Left renal cortex interstitium (tissue), 4 donors: ENCODE measurements at places on chromosomes 11 and 22.

DNA sequence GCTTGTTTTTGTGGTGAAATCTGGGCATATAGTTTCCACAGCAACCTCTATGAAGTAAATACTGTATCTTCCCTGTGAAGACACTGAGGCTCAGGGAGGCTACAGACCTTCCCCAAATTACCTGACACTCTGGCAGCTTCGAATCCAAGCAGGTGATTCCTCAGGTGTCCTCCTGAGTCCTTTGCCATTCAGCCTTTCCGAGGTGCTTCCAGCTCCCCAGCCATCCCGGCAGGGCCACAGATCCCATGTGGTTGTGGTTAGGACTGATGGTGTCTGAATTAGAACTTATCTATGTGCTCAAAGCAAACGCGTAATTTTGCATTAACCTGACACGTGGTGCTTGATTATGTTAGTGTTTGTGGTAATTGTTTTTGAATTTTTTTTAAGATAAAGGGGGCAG is 785.6 kb downstream of the BRD1 start:
- no peak for DNase-seq

- DNase-seq: no peak
Measured at GRCh38 chr11:133619397-133619796, 87.1 kb upstream of the OPCML start.

DNA sequence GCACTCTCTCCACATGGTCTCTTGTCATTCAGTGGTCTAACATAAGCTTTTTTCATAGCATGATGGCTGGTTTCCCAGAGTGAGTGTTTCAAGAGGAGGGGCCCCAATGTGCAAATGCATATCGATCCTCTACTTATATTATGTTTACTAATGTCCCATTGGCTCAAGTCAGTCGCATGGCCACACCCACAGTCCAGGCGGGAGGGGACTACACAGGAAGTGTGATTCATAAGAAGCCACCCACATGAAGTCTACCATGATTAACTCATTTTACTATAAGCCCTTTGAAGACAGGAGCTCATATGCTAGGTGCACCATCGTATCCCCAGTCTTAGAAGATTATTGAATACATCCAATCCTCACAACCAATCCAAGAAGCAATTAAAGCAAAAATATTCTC is 89.5 kb upstream of the ISX start:
- DNase-seq: no peak

- no peak for DNase-seq
Measured at GRCh38 chr11:20064961-20065405, 95.3 kb downstream of the DBX1 start.

DNA sequence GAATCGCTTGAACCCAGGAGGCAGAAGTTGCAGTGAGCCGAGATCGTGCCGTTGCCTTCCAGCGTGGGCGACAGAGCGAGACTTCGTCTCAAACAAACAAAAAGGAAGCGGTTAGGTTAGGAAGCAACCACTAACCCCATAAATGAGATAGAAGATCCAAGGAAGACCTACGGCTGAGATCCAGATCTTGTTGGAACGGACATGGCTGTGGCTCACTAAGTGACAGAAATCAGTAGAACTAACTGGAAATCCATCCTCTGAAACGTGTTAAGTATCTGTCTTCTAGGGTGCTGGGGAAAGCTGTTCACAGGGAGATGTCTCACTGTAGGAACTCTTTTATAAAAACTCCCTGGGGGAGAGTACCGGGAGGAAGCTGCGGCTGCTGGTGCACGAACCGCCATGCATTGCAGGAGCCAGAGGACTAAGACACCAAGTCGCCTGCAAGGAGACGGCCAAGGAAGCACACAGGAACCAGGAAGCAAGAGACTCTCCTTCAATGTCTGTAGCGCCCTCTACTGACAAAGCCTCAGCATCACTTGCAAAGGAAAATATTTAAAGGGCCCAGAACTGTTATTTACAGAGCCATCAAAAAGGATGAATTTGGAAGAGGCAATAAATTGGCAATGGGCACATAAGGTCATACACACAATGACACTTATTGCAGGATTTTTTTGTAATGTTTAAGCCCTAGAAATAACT is 16.9 kb upstream of the SPTY2D1 start:
- DNase-seq: no peak

DNA sequence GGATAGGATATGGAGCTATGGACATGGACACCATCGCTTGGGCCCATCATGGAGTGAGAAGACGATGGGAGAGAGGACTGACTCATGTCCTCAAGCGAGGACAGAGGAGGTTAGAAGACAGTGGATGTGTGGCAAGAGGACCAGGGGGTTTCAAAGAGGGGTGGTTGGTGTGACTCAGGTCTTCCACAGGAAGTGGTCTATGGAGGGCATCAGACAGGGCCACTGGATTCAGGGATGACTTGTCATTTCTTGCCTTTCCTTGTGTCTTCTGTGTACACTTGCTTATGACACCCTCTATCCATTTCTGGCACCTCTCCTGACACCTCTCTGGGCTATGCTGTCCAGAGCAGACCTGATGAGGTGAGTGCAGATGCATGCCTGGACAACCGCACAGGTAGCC is 115.4 kb downstream of the OSBP2 start:
- no peak for DNase-seq

DNA sequence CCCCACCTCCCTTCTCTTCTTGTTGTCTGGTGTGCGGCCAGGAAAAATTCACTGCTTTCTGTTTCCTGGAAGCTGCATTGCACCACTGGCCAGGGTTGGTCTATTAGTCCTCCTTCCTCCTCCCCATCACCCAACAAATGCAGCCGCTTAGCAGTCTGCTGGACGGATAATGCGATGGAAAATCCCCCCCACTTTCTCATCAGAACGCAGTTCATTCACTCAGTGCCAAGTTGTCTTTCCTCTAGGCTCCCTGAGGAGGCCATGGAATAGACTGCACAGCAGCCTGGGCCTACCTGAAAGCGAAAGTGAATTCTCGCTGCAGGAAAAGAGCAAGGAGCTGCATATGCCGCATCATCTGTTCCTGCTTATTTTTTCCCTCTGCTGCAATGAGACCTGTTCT is 513.6 kb downstream of the METTL15 start:
- no peak for DNase-seq

DNA sequence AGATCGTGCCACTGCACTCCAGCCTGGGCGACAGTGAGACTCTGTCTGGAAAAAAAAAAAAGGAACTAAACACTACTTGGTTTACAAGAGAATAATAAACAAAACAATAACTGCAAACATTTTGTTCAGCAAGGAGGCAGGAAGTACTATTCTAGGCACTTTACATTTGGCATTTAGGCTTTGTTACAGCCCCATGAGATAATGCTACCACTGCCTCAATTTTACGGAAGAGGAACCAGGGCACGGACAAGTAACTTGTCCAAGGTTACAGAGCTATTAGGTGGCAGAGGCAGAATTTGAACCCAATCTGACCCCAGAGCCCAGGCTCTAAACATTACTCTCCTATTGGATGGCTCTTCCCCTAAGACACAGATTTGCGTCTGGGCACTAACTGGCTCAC is 108.7 kb upstream of the AKIP1 start:
- DNase-seq: no peak

DNA sequence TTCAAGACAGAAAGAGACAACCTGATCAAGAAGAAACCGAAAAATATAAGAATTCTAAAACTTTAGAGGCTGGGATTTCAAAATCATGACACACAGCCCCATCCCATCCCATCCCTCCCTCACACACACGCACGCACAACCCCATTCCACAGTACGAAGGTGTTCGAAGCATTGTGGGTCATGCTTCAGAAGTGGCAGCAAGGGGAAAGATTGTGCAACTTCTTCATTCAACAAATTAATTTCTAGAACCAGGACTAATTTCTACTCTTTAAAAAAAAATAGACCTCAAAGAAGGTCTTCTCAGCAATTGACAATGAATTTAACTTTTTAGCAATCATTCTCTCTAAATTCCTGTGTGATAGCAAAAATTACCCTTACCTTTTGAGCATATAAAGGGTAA is 867 bp downstream of the SPA17 start:
- DNase-seq: no peak

- DNase-seq: no peak
Measured at GRCh38 chr11:32210556-32210955, 119.7 kb downstream of the RCN1 start.

- DNase-seq: no peak
Measured at GRCh38 chr11:86275493-86276370, 26.3 kb upstream of the HIKESHI start.

GRCh38 chr11:88501541-88501940 is 164.0 kb upstream of the CTSC start:
- DNase-seq: no peak

DNA sequence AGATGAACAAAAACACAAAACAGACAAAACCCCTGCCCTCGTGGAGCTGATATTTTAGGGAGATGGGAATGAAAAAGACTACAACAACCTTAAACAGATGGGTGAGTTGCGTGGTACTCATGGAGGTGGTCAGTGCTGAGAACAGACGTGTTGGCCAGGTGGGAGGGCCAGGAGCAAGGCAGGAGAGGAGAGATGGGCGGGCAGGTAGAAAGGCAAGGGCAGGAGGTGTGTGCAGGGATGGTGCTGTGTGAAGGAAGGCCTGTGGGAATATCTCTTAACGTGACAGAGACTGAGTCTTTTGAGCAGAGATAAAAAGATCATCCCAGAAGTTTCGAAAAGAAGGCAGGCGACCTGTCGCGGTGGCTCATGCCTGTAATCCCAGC is 7.0 kb downstream of the GAL start:
- no peak for DNase-seq

DNA sequence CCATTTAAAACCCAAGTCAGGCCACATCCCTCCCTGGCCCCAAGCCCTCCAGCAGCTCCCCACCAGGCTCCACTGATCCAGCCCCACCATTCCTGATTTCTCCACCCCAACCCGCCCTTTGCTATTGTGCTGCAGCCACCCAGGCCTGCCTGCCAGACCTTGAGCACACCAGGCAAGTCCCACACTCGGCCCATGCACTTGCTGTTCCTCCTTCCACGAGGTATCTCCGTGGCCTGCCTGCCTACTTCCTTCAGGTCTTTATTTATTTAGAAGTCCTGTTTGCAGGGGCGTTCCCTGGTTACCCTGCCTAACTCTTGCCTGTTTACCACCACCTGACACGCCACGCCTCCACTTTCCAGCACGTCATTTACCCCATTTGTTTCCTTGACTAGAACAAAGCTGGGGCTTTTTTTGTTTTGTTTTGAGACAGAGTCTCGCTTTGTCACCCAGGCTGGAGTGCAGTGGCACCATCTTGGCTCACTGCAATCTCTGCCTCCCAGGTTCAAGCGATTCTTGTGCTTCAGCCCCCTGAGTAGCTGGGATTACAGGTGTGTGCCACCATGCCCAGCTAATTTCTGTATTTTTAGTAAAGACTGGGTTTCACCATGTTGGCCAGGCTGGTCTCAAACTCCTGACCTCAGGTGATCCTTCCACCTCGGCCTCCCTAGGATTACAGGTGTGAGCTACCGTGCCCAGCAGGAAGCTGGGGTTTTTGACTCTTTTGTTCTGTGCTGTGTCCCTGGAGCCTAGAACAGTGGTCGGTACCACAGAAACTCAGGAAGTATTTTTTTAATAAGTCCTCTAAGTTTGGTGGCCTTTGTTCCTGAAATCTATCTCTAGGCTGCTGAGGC is 6.7 kb downstream of the CENPM start:
- no peak for DNase-seq

GRCh38 chr11:95895815-95896214 is 28.1 kb downstream of the MTMR2 start:
- no peak for DNase-seq

DNA sequence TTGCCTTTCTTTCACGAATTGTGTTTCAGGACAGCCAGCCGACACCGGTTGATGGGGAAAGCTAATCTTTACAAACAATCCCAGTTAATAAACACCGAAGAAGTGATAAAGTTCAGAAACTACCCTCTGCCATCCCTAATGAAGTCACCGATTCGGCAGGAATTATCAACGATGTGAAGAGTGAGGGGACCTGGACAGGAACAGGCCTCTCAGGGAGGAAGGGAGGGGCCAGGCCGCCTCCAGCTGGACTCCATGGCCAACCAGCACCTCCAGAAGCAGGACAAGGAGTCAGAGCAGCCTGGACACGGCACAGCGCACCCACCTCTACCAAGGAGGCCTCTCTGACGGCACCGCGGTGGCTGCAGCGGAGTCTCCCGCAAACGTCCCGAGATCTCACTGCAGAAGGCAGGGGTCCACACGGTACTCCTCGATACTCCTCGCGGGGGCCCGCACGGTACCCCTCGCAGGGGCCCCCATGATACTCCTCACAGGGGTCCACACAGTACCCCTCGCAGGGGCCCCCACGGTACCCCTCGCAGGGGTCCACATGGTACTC is 3.9 kb downstream of the TOLLIP start:
- no peak for DNase-seq
